Ecto neural progenitor cell (in vitro differentiated cells): ENCODE measurements at places on chromosomes 5 and 9.

DNA sequence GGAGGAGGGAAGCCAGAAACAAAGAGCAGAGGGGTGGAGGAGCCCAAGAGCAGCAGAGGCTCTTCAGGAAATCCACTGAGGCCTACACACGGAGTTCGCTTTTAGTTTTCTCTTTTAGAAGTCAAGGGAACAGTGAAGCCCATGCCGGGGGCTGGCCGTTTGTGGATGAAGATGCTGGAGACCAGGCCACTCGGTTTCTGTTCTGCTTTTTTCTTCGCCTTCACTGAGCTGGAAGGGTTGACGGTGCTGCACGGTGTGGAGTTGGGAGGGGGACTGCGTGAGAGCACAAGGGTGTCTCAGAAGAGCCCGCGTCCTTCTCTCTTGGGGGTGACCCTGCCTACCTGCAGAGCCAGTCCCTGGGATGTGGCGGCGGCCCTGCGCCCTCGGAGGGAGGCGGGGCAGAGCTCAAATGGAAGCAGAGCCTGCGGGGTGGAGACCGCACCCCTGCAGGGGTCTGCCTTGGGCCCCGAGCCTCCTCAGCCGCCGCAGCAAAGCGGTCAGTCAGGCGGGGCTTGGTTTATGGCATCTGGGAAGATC, 68.5 kb upstream of the CACNA1B start:
- DNase-seq: no peak

GRCh38 chr5:15573590-15573989, 73.6 kb downstream of the FBXL7 start:
- DNase-seq: no peak

- no peak for DNase-seq
Measured at GRCh38 chr9:129184596-129185122, 6.6 kb upstream of the IER5L start.

DNA sequence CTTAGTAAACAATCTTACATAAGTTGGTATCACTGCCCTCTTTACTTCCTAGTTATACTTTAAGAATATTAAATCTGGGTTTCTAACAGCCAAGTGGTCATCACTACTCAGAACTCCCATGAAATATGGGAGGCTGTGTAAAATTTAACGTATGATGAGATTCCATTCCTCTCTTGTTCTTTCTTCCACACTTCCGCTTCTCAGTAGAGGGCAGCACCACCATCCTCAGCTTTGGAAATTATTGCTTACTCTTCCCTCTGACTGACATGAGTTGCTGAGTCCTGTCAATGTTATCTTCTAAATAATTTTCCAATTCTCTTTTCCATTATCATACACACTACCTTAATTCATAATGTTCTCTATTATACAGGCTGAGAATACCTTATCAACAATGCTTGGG, 194.0 kb downstream of the RFX3 start:
- DNase-seq: no peak

- DNase-seq: no peak
Measured at GRCh38 chr5:58072300-58072965, 387.5 kb downstream of the PLK2 start.

- no peak for DNase-seq
Measured at GRCh38 chr5:68007451-68007850, 208.1 kb upstream of the PIK3R1 start.

GRCh38 chr9:89418882-89419640, 78.9 kb downstream of the SEMA4D start:
- DNase-seq: no peak

GRCh38 chr9:18692268-18692667, 218.3 kb downstream of the ADAMTSL1 start:
- DNase-seq: no peak

GRCh38 chr5:38527475-38527874, 29.0 kb downstream of the LIFR start:
- no peak for DNase-seq

DNA sequence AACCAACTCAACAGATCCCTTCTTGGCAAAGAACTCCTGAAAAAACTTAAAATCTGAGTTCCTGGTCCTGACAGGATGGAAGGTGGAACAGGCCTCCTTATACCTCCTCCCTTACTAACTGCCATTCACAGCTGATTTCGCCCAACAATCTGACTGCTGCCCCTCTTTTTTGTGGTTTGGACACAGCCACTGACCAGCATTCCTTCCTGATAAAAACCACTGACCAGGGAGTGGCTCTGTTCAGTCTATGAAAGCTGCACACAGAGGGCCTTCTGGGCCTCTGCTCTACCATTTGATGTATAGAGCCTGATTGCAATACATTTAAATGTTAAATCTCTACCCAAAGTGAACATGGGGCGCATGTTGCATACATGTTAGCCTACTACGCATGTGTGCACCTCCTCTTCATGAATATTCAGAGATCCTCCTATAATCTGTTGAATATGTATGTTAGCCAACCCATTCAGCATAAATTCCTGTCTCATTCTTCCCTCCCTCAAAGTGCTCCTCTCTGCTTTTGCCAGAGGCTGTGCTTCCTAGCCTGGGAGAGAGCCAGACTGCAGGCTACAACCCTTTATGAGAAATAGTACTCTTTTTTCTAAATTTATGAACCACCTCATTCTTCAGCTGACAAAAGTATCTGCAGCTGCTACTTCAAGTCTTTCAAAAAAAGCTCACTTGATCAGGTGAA, 93.7 kb upstream of the MRPS30 start:
- no peak for DNase-seq

DNA sequence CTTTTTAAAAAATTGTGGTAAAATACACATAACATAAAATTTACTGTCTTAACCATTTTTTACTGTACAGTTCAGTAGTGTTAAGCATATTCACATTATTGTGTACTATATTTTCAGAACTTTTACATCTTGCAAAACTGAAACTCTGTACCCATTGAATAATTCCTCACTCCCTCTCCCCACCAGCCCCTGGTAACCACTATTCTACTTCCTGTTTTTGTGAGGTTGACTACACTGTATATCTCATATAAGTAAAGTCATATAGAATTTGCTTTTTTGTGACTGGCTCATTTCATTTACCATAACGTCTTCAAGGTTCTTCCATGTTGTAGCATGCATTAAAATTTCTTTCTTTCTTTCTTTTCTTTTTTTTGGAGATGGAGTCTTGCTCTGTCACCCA, 87.0 kb downstream of the LNPEP start:
- no peak for DNase-seq

GRCh38 chr9:95486318-95486717, 30.5 kb downstream of the PTCH1 start:
- no peak for DNase-seq

- no peak for DNase-seq
Measured at GRCh38 chr5:38874948-38875456, 29.2 kb downstream of the OSMR start.

GRCh38 chr5:143470120-143470519, 66.6 kb upstream of the NR3C1 start:
- DNase-seq: no peak

DNA sequence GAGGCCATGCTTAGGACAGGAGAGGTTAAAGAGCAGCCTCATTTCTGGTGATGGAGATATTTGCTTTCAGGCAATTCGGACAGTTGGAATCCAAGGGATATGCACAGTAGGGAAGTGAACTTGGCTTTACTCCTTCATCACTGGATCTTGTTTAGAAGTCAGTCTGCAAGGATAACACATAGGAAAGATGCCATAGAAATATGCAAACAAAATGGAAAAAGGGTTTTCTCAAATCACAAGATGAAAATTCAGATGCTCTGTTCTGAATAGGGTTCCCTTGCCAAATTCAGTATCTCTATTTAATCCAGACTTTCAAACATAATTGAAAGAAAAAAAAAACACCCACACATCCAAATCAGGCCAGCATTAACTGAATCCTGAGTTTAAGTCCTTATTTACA, 166.9 kb downstream of the MEF2C start:
- DNase-seq: no peak

DNA sequence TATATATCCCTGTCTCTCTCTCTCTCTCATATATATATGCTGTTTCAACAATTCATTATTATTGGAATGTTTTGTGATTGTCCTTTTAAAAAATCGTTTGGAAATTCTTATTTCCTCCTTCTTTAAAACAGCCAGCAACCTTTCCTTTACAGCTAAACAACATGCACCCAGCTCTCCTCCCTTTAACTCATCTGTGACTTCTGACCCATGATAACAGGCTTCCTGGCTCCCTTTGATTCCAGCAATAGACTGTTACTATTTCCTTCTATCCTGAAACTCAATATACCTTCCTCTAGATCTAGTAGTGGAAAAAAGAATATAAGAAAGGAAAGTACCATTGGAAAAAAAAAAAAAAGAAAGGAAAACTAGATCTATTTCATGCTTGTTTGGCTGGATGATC, 254.7 kb upstream of the RGMB start:
- no peak for DNase-seq

DNA sequence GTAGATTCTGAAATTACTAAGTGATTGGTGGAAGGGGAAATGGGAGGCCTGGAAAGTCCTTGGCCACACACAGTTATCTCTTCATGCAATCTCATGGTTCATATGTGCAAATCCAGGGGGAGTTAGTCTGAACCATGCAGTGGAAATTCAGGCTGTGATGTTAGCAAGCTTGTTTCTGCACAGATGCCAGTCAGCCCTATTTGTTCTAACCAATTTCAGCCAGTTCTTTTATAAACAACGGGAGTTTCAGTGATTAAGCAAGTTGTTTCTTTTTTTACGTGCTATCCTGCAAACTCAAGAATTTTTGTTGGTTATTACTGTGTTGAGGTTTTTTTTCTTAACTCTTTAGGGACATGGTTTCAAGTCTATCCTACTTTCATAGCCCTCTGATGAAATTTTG, 298.0 kb downstream of the FER start:
- DNase-seq: no peak

DNA sequence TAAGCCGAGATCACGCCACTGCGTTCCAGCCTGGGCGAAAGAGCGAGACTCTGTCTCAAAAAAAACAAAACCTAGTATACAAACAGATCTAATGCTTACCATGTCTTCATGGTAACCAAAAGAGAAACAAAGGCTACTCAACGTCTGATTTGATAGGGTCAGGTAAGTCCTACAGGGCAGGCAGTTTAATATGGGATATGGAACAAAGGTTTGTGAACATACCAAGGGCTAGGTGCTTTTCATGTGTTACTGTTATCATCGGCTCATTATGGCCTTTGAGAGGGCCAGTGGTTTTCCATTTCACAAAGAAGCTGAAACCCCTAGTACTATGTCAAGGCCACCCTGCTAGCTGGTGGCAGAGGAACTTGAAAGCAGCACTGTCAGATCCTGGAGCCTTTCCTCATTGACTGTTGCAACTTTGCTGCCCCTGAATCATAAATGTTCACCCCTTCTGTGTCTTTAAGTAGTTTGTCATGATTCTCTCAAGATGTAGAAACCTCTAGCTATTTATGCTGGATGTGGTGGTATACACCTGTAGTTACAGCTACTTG, 5.1 kb downstream of the IQGAP2 start:
- DNase-seq: no peak

DNA sequence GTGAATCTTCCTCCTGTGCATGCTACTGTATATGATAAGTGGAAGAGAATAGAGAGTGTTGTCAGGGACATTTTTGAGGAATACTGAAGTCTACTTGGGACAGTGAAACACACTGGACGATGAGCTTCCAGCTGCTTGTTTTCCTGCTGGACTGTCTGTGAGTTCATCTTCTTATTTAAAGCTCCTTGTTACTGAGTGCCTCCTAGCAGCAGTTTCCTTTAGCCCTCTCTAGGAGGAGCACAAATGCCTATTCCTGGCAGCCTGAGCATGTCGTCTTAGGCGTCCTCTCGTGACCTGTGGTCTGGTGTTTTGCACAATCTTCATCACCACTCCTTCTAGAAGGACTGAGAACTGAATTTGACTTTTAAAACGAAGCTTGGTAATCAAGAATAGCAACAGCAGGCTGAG, 43.8 kb downstream of the ANKRD33B start:
- peak; percentile 46 for DNase-seq

- DNase-seq: no peak
Measured at GRCh38 chr5:60386436-60387050, 313.4 kb downstream of the DEPDC1B start.

- DNase-seq: peak; percentile 46
Measured at GRCh38 chr9:137294091-137294680, 7.9 kb downstream of the NRARP start.

- no peak for DNase-seq
Measured at GRCh38 chr5:911601-912000, 18.9 kb downstream of the TRIP13 start.

- DNase-seq: no peak
Measured at GRCh38 chr5:149314571-149315111, 30.7 kb upstream of the GRPEL2 start.

DNA sequence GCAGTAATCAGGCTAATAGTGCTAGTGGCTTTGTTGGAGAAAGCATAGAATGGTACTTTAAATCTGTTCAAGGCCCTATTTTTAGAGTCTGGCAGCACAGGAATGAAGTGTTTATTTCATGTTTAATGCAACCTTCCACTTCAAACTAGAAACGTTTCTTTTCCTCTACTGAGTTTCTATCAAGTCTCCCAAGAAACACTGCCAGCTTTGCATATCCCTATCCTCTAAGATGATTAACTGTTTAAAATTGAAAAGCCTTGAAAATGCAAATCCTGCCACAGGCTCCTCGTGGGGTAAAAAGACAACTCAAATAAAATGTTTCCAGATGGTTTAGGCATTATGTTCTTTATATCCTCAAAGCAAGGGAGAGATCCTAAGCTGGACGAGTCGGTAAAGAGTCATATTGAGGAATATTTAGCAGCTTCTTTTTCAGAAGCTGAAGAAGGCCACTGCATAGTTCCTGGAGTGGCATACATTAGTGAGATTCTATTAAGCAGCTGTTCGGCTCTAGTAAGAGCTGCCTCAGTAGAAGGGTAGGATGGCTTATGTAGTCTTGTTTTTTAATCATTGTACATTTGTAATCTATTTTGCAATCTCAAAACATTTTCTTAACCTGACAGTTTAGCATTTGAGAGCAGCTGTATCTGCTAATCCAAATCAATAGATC, 251.2 kb downstream of the CHSY3 start:
- DNase-seq: no peak

DNA sequence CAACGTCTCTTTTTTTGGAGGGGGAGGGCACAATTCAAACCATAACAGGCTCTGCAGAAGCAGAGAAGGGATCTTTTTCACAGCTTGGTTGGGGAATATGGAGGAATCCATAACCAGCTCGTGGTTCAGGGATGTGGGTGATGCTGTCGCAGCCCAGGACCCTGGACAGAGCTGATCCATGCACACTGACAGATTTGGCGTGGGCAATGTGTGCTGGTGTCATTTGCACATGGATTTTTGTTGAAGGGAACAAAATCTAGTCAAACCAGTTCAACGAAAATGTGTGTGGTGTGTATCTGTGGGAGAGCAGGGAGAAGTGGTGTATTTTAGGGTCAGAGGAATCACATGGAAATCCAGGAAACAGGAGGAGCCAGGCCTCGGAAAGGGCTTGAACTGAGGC, 4.2 kb downstream of the DOCK2 start:
- no peak for DNase-seq

GRCh38 chr5:168136340-168136739, 155.1 kb upstream of the WWC1 start:
- no peak for DNase-seq

GRCh38 chr9:93007529-93008058, 50.9 kb upstream of the SUSD3 start:
- no peak for DNase-seq

GRCh38 chr5:83406906-83407305, 64.6 kb upstream of the VCAN start:
- DNase-seq: no peak
